Stimulated activated CD4-positive, alpha-beta T cell treated with anti-CD3 and anti-CD28 coated beads, Interleukin-1b, Interleukin-23, amount 100 ng/mL, for 1 hour (primary cell): ENCODE measurements at places on chromosomes 7 and 10.

DNA sequence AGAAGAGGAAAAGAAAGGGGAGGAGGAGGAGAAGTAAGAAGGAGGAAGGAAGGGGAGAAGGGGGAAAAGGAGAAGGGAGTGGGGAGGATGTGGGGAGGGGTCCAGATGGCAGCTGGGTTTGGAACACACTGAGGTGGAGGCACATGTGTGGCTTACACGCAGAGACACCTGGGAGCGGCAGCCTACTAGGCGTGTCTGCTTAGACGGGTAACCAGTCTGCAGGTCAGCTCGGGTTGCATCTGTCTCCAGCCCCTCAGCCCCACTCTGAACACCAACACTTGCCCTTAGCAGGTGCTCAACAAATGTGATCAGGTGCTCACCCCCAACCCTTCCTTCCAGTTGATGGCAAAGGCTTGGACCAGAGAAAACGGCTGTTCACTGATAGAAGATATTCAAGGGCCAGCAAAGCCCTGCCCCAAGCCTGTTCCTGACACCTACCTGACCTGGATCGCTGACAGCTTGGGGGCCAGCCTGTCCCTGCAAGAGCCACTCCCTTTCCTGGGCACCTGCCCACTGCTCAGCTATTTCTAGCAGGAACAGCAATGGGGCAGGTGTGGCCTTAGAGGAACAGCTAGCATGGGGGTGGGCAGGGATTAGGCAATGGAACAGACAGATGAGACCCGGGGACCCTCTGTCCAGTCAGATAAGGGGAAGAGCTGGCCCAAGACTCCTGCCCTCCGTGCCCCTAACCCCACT, 70.5 kb downstream of the SH3PXD2A start:
- DNase-seq = no peak

DNA sequence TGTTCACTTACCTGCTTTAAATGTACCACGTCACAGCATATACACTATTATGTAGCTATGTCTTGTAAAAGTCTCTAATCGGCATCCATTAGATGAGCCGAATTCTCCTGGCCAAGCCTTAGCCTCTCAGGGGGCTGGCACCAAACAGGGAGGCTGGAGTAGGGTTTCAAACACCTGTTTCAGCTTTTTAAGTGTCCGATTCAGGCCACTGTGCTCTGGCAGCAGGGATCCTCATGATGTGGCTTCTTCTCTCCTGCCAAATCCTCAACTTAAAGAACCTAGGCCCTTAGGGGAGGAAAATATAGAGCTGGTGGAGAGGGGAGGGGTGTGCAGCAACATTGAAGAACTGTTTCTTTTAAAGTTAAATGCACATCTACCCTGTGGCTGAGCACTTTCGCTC, 68.5 kb upstream of the NFKB2 start:
- DNase-seq = no peak

DNA sequence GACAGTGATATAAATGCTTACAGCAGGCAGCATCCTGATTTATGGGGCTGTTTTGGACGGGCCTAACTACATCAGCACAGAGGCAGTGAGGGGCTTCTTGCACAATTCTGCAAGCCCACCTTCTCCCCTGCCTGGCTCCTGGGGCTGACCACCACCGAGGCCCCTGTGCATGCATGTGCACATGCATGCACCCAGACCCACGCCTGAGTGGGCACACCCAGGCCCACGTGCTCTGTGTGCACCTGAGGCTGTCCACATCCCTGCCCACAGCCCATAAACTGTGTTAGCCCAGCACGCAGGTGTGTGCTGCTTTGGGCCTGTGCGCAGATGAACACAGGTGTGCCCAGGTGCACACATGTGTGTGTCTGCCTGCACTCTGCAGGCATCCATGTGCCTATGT, 40.0 kb downstream of the ZMIZ1 start:
- no peak for DNase-seq

GRCh38 chr10:117545141-117546019, 2.8 kb downstream of the EMX2 start:
- DNase-seq = no peak

GRCh38 chr7:70355198-70356020, 757.1 kb downstream of the AUTS2 start:
- DNase-seq = no peak

DNA sequence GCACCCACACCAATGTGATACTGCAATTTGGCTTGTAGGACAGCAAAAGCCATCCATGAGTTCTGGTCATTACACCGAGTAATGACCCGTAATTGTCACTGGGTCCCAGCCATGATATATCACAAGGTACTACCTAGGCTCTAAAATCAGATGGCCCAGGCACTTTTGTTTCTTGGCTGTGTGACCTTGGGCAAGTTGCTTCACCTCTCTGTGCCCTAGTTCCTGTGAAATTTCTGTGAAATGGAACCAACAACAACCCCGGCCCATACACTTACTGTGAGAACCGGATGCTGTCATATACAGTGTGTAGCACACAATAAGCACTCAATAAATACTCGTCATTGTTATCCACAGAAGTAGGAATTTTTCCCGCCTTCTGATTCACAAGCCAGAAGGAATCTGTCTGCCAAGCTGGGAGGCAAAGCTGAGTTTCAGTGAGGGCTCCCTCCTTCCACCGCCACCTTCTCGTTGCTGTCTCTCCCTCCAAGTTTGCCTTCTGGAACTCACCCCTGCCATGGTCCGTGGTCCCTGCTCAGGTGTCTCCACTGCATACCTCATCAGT, 6.4 kb upstream of the CYTH3 start:
- DNase-seq = no peak
